ENCODE measurements at places on chromosomes 16 and 17.

DNA sequence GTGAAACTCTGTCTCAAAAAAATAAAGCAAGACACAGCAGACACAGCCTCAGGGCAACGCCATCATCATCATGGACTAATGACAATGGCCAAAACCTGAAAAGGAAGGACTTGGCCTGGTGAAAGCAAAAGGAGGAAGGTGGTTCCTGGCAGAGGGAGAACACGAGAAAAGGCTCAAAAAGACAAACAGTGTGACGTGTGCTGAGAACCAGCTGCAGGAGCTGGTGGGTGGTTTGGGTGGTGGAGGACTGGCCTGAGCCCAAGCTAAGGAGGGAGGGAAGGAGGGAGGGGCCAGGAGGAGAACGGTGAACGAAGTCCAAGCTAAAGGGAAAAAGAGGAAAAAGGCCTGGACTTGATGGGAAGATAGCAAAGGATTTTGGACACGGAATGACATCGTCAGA is 85.1 kb downstream of the SLC39A11 start:
- DNase-seq: no peak

- DNase-seq: no peak
Observed at GRCh38 chr16:17469741-17470181, 999 bp downstream of the XYLT1 start.

GRCh38 chr17:63019138-63019873 is 53.3 kb downstream of the TANC2 start:
- no peak for DNase-seq

- DNase-seq: no peak
Observed at GRCh38 chr16:56755038-56755437, 25.1 kb downstream of the NUP93 start.

GRCh38 chr16:83005653-83006160 is 378.9 kb downstream of the CDH13 start:
- DNase-seq: no peak

DNA sequence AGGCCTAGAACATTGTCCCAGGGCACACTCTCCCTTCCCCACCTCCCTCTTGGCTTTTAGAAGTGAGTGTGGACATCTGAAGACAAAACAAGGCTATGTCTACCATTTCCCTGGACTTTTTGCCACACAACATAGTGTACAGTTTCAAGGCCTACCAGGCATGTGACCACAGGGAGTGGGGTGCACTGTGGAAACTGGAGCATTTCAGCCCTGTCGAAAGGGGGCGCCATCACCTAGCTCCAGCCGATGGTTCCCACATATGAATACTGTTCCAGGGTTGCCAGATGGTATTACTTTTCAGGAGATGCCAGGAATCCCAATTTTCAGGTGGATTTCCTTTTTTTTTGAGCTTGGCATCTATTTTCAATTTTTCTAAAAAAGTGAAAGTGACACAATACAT is 140.7 kb downstream of the KATNIP start:
- DNase-seq: no peak

GRCh38 chr16:29790949-29791844 is 646 bp downstream of the KIF22 start:
- DNase-seq: no peak

GRCh38 chr17:56440419-56440818 is 153.1 kb upstream of the NOG start:
- DNase-seq: no peak

GRCh38 chr17:70658840-70659239 is 489.5 kb downstream of the KCNJ2 start:
- DNase-seq: no peak

GRCh38 chr17:5877948-5878347 is 192.2 kb upstream of the WSCD1 start:
- no peak for DNase-seq

GRCh38 chr16:49504626-49505025 is 131.0 kb downstream of the C16orf78 start:
- no peak for DNase-seq

GRCh38 chr16:63195336-63195735 is 1159.1 kb upstream of the CDH8 start:
- DNase-seq: no peak

GRCh38 chr17:31820691-31821435 is 38.2 kb downstream of the COPRS start:
- DNase-seq: no peak

Measured in epithelial cell of proximal tubule (primary cell).